Heart left ventricle (tissue), 16 donors: ENCODE measurements at places on chromosomes 1 and 21. TPM values are rescaled to one million over a fixed set of nuclear protein-coding genes. Genes with fewer than 3 reads are reported as not detected.

FMO5 gene
- 2.4 TPM for total RNA-seq

SELE gene
- 10.5 TPM for total RNA-seq

HSPB7 gene
- 10,910 TPM for total RNA-seq

C1orf159 gene
- total RNA-seq = 4.0 TPM

MTMR11 gene
- 2.1 TPM for total RNA-seq

DEPDC1 gene
- total RNA-seq = 0.68 TPM

FBLIM1 gene
- total RNA-seq = 96.4 TPM

ITLN1 gene
- 2,168 TPM for total RNA-seq

LHX4 gene
- total RNA-seq = not detected

- DNase-seq = peak; percentile 81
- H3K27ac ChIP-seq = peak overlapping the region; percentile 99
- H3K4me3 ChIP-seq = peak overlapping the region; percentile 88
- no peaks in the 10 kb centered on the region for H3K27me3 ChIP-seq
Measured at GRCh38 chr1:246930830-246931548, 759 bp downstream of the AHCTF1 start.

GRCh38 chr1:199907361-199907760 is 120.1 kb upstream of the NR5A2 start:
- no peaks in the 10 kb centered on the region for H3K4me1 ChIP-seq
- H3K27me3 ChIP-seq = no peaks in the 10 kb centered on the region
- no peak overlapping the region for H3K27ac ChIP-seq
- H3K4me3 ChIP-seq = no peak overlapping the region
- no peaks in the 10 kb centered on the region for H3K36me3 ChIP-seq
- no peak for DNase-seq

- H3K36me3 ChIP-seq = peaks cover 78% of the 10 kb centered on the region
- no peak overlapping the region for H3K4me3 ChIP-seq
- no peaks in the 10 kb centered on the region for H3K27me3 ChIP-seq
- H3K4me1 ChIP-seq = peaks cover 24% of the 10 kb centered on the region
- no peak overlapping the region for H3K27ac ChIP-seq
Measured at GRCh38 chr1:205798577-205798976, 14.4 kb downstream of the SLC41A1 start.

DNA sequence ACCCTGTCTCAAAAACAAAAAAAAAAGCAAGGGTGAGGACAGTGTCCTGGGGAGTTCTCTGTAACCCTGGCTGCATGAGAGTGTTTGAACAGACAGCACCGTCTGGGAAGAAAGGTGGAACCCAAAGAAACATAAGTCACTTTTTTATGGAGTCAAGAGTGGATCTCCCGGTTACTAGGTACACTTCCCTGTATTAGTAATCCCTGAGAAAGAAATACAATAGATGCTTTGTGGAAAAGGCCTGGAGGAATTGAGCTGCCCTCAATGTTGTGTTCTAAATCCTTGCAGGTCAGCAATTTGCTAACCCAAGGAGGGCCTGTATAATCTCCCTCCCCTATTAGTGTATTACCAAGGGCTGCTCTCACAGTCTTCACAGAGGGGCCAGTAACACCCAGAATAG is 16.6 kb downstream of the DEGS1 start:
- no peak overlapping the region for H3K27ac ChIP-seq
- H3K27me3 ChIP-seq = no peaks in the 10 kb centered on the region
- H3K36me3 ChIP-seq = no peaks in the 10 kb centered on the region
- H3K4me1 ChIP-seq = peaks cover 29% of the 10 kb centered on the region
- H3K4me3 ChIP-seq = no peak overlapping the region

DNA sequence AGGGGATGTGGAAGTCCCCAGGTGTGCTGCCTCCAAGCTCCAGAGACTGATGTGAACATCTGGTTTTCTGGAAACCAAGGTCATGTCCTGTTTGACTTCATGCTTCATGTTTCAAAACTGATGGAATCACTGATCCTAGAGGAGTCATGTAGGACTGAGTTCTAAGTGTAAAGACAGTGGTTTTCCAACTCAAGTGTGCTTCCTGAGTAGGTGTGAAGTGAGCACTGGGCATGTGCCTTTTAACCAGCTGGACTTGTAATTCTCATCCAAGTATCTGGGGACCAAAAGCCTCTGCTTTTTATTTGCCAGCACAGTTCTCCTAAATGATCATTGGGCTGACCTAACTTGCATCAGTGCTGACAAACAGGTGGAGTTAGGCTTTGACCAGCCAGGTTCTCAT is 36.9 kb downstream of the ABCA4 start:
- no peak overlapping the region for H3K27ac ChIP-seq
- H3K27me3 ChIP-seq = no peaks in the 10 kb centered on the region
- H3K4me3 ChIP-seq = no peak overlapping the region
- DNase-seq = no peak
- H3K36me3 ChIP-seq = no peaks in the 10 kb centered on the region
- no peaks in the 10 kb centered on the region for H3K4me1 ChIP-seq

- H3K4me3 ChIP-seq = peak overlapping the region; percentile 44
- H3K27me3 ChIP-seq = peaks cover 28% of the 10 kb centered on the region
- no peaks in the 10 kb centered on the region for H3K36me3 ChIP-seq
- H3K4me1 ChIP-seq = peaks cover 7% of the 10 kb centered on the region
- no peak overlapping the region for H3K27ac ChIP-seq
Measured at GRCh38 chr1:155177192-155177917, 3.7 kb downstream of the TRIM46 start.

GRCh38 chr1:41655632-41656031 is 171.1 kb upstream of the EDN2 start:
- DNase-seq = no peak
- no peaks in the 10 kb centered on the region for H3K36me3 ChIP-seq
- no peak overlapping the region for H3K4me3 ChIP-seq
- H3K27me3 ChIP-seq = no peaks in the 10 kb centered on the region

GRCh38 chr1:41819069-41819468 is 99.7 kb downstream of the HIVEP3 start:
- no peaks in the 10 kb centered on the region for H3K36me3 ChIP-seq
- no peaks in the 10 kb centered on the region for H3K27me3 ChIP-seq
- DNase-seq = no peak
- H3K4me1 ChIP-seq = peaks cover 22% of the 10 kb centered on the region

- no peaks in the 10 kb centered on the region for H3K27me3 ChIP-seq
- peaks cover 48% of the 10 kb centered on the region for H3K36me3 ChIP-seq
- H3K4me1 ChIP-seq = peaks cover 4% of the 10 kb centered on the region
- H3K4me3 ChIP-seq = no peak overlapping the region
- H3K27ac ChIP-seq = peak overlapping the region; percentile 18
- DNase-seq = peak; percentile 71
Measured at GRCh38 chr1:248810727-248811513, 14.8 kb downstream of the SH3BP5L start.

DNA sequence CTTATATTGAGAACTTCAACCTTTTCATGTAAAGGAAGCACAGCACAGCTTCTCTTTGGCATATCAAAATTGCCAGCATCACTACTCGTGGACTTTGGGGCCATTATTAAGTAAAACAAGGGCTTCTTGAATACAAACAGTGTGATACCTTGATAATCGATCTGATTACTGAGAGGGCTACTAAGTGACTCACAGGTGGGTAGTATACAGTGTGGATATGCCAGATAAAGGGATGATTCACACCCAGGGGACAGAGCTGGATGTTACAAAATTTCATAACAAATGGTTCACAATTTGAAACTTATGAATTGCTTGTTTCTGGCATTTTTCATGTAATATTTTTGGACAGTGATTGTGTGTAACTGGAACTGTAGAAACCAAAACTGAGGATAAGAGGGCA is 15.4 kb downstream of the HDAC1 start:
- H3K4me1 ChIP-seq = peaks cover 7% of the 10 kb centered on the region
- H3K27ac ChIP-seq = no peak overlapping the region
- DNase-seq = no peak

DNA sequence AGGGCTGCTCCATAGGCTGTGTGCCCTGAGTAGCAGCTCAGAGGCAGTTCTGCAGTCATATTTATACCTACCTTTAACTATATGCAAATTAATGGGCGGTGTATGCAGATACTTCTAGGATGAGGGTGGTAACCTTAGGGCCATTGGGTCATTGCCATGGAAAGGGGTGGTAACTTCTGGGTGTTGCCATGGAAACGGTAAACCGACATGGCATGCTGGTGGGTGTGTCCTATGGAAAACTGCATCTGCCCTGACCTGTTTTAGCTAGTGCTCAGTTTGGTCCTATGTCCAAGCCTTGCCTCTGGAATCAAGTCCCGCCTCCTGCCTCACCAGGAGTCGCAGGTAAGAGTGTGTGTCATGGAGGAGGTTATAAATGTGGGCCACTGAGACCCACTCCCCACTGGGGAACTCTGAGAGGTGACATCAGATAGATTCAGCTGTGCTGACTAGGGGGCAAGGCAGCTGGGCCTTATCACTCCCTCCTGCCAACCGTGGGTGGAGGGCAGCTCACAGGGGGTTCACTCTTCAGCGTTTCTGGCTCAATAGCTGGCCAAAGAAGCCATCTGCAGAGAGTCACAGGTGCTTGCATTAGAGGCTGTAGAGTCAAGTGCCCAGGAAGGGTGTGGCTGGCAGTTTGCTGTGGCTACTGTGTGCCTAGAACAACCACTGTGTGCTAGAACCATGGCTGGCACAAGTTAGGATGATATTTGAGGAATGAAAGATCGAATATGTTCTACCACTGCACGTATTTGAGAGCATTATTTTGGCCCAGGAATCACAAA is 19.0 kb downstream of the BACE2 start:
- no peak overlapping the region for H3K27ac ChIP-seq
- no peak for DNase-seq
- H3K4me1 ChIP-seq = peaks cover 8% of the 10 kb centered on the region
- no peaks in the 10 kb centered on the region for H3K36me3 ChIP-seq
- no peaks in the 10 kb centered on the region for H3K27me3 ChIP-seq
- no peak overlapping the region for H3K4me3 ChIP-seq

GRCh38 chr1:14413819-14414490 is 184.5 kb upstream of the KAZN start:
- H3K4me3 ChIP-seq = no peak overlapping the region
- no peak overlapping the region for H3K27ac ChIP-seq
- H3K36me3 ChIP-seq = no peaks in the 10 kb centered on the region
- no peaks in the 10 kb centered on the region for H3K27me3 ChIP-seq
- DNase-seq = no peak

DNA sequence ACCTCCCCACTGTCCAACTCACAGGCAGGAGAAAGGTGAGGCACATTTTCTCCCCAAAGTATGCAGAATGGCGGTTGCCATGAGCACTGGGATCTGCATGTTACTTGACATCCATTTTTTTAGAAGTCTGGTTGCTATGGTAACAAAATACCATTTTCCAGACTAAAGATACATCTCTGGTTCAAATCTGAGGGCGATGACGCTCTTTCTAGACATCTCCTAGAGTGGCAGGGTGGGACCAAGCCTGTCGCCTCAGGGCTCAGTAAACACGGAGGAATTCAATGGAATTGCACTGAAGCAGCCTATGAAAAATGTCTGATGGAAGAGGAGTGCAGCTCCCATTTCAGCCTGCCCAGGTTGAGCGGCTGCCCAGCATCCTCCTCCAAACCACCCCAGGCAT is 21.5 kb upstream of the FAM43B start:
- H3K27me3 ChIP-seq = peaks cover 16% of the 10 kb centered on the region
- H3K27ac ChIP-seq = no peak overlapping the region
- peaks cover 10% of the 10 kb centered on the region for H3K4me1 ChIP-seq

GRCh38 chr1:30732277-30732996 is 9.1 kb upstream of the MATN1 start:
- no peak for DNase-seq
- no peak overlapping the region for H3K4me3 ChIP-seq
- no peaks in the 10 kb centered on the region for H3K36me3 ChIP-seq
- H3K27me3 ChIP-seq = no peaks in the 10 kb centered on the region
- no peaks in the 10 kb centered on the region for H3K4me1 ChIP-seq

DNA sequence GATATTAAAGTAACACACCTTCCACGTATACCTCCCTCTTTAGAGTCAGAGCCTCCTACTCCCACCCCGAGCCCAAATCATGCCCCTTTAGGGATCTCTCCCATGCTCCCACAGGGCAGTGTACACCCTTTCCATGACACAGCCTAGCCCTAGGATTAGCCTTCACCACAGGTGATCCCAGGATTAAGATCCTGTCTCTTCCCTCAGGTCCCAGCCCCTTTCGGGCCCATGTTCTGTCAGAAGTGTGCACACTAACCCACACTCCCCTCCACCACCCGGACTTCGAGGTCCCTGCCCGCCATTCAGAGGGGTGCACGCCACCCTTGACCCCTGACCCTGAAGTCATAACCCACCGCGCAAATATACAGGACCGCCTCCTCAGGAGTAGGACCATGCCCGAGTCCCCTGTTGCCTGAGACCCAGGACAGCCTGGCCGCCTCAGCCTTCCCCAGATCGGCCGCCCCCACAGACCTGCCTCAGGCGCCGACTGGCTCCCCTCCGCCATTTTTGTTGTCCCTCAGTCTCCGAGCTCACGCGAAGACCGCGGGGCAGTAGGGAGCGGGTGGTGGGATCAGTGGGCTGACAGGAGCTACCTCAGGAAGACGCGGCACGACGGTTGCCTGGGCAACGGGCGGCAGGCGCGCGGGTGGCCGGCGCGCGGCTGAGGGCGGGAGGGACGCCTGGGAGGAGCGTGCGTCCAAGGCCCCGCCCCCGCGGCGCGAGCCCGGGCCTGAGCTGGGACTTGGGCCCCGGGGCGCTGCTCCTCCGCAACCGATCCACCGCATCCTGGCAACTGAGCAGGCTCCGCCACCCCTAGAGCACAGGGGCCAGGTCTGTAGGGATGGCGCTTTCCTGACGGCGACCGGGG is at the start of gene AGBL4:
AGBL4 (minus strand) TSS at position 663 of the 868 bp plus-strand sequence.
- no peaks in the 10 kb centered on the region for H3K27me3 ChIP-seq
- DNase-seq = peak; percentile 37
- H3K4me1 ChIP-seq = no peaks in the 10 kb centered on the region
- no peaks in the 10 kb centered on the region for H3K36me3 ChIP-seq

DNA sequence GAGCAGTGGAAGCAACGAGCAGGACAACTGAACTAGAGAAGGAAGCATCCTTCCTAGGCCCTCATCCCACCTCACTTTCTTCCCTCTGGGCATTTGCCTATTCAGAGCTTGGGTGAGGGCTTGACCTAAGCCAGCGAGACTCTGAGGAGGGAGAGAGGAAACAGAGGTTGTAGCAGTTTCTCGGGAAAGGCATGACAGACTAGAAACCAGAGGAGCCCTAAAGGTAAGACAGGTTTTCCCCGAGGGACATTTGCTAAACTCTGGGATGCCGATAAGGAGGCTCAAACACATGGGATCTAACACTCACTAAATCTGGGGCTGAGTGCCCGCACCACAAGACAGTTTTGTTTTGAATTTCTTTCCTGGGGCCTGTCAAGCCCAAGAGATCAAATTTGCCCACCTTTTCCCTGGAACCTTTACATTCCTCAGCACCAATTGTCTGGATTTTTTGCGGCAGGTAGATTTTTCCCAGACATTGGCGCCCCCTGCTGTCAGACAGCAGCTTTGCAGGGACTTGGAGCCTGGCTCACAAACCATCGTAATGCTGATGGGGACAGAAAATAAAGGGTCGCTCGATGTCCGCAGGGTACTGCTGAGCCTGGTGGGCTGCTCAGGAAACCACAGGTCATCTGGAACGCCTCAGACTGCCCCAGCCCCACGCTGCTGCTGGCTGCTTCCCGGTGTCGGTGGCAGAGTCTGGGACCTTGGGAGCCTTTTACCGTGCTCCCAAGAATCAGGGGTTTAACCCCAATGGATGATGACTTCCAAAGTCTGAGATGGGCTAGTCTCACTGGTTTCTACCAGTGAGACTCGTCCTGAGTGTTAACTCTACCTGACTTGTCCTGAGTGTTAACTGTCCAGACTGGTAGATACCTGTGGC is 23.4 kb upstream of the TSPAN2 start:
- H3K36me3 ChIP-seq = no peaks in the 10 kb centered on the region
- no peaks in the 10 kb centered on the region for H3K4me1 ChIP-seq
- H3K4me3 ChIP-seq = no peak overlapping the region
- H3K27me3 ChIP-seq = no peaks in the 10 kb centered on the region
- peak; percentile 33 for DNase-seq

- peaks cover 2% of the 10 kb centered on the region for H3K4me1 ChIP-seq
- H3K27ac ChIP-seq = no peak overlapping the region
- no peak overlapping the region for H3K4me3 ChIP-seq
- no peaks in the 10 kb centered on the region for H3K27me3 ChIP-seq
- H3K36me3 ChIP-seq = peaks cover 6% of the 10 kb centered on the region
Measured at GRCh38 chr1:74399249-74399648, 113.2 kb downstream of the LRRC53 start.
